Ovary (tissue), 10 donors: ENCODE measurements at places on chromosomes 13 and 19. TPM values are rescaled to one million over a fixed set of nuclear protein-coding genes. Genes with fewer than 3 reads are reported as not detected.

NLRP7 gene
- total RNA-seq, result not detected

ATXN8OS gene
- total RNA-seq, result not detected

FCHO1 gene
- total RNA-seq, result 3.0 TPM

CYP2A13 gene
- not detected for total RNA-seq

PLPPR3 gene
- total RNA-seq, result 0.52 TPM

DNA sequence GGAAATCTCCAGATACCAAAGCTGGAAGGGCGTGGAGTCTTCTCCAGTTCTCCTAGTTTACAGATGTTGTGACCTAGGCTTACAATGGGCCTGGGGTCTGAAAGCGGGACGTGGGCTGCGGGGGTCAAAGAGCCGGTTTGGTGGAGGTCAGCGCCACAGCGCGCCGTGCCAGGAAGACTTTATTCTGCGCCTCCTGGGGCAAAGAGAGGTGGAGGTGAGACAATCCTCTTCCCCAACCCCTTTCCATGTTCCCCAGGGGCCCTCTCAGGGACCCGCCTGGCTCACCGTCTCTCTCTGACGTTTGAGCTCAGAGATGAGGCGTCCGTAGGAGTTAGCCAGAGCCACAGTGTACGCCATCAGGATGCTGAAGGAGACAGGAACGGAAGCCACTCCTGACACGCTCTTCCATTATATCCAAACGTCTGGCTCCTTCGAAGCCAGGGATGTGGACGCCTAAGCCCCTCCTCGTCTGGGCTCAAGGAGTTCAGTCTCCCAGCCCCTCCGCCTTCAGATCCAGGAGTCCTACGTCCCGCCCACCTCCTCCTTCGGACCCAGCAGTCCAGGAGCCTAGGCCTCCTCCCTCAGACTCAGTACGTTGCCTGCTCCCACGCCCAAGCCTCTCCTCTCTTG, 776 bp upstream of the LENG1 start:
- peak; percentile 57 for DNase-seq

DNA sequence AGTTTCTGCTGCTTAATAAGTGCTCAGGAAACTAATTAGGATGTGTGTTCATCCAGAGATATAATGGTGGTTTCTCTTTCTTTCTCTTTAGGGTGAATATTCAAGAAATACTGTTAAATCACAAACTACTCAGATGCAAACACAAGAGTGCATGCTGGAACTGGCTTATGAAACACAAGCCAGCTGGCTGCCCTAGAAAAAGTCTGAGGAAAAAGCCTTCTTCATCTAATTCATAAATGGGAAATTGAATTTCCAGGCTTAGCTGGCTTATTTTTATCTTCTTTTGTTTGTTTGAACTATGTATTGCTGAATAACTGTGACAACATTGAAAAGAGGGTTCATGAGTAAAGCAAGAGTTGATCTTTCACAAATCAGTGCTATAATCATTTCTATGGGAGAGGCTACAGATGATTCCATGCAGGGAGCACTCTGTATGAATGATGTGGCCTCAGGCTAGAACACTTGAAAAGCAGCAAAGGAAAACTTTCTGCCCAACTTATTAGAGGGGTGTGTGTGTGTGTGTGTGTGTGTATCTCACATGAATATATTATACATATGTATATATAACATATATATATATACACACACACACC, 69.8 kb upstream of the SCEL start:
- DNase-seq, result no peak

- DNase-seq, result no peak
These were observed 27.2 kb downstream of the SPRY2 start for GRCh38 chr13:80313668-80314256.

GRCh38 chr13:84983321-84983720, 815.9 kb downstream of the SLITRK6 start:
- no peak for DNase-seq

DNA sequence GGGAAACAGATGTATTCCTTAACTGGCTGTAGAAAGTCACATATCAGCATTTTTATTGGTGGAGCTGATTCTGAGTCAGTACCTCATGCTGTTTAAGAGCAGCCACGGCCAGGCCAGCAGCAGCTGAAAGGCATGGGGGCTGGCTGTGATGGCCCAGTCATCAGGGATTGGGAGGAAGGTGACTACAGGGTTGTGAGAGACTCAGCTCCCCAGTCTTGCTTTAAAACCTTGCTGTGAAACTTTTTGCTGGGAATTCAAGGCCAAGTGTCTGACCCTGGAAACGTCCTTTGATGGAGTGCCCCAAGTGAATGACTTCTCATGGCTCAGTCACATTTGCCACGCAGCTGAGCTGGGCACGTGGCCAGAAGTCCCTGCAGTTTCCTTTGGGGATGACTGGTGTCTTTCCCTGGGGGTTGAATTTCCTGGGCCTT, 39.1 kb upstream of the RNF113B start:
- DNase-seq, result peak; percentile 55
